HFFc6 (cell line): ENCODE measurements at places on chromosomes 7 and 10.
A peak's percentile ranks its signal among the peaks of the same experiment; 100 is the strongest.

- DNase-seq: no peak
Observed at GRCh38 chr7:132160611-132161532, 415.4 kb downstream of the PLXNA4 start.

- no peak for DNase-seq
Observed at GRCh38 chr7:1639532-1640175, 30.4 kb upstream of the ELFN1 start.

- DNase-seq: no peak
Observed at GRCh38 chr7:131692131-131692960, 135.9 kb upstream of the PODXL start.

GRCh38 chr7:40656349-40656748 lies 521.5 kb downstream of the SUGCT start:
- DNase-seq: no peak

DNA sequence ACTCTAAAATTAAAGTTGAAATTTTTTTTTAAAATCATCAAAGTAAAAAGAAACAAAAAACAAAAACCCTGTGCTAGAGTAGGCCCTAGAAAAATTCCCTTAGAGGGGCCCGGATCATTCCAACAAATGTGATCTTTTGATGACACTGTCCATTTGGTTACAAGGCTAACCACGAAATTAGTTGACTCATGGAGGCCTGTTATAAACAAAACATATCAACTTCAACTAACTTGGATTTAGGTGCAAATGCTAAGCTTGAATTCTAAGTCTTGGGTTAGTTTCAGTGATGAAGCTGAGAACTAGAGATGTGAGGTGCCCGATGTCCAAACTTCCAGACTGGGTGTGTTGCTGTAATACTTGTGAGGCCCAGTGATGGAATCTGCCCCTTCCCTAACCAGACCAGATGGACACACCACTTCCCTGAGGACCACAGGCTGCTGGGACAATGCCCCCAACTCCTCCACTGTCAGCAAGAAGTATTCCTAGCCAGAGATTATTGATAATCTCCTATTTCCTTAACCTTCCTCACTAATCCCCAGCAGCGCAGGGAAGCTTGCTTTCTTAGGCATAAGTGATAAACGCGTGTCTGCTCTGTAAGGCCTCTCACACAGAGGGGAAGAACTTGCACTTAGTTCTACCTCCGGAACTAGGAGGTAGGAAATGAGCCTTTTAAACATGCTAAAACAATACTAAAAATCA lies 108.7 kb downstream of the RAPGEF5 start:
- peak; percentile 7 for DNase-seq

DNA sequence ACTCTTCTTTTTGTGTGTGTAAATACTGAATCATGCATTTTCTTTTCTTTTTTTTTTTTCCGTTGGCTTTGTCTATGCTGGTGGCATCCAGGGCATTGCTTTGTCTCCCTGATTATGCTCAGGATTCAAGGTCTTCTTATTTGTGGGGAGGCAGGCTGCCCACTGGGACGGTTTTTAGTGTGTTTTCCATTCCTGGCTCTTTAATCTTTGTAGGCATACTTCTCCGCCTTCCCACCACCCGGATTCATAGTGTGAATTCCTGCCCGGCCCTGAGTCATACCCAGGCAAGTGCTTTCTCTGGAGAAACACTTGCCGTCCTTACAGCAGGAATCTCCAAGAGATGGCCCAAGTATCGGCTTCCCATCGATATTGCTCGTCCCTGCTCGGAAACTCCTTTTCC lies 5.2 kb downstream of the ZNF655 start:
- peak; percentile 78 for DNase-seq

DNA sequence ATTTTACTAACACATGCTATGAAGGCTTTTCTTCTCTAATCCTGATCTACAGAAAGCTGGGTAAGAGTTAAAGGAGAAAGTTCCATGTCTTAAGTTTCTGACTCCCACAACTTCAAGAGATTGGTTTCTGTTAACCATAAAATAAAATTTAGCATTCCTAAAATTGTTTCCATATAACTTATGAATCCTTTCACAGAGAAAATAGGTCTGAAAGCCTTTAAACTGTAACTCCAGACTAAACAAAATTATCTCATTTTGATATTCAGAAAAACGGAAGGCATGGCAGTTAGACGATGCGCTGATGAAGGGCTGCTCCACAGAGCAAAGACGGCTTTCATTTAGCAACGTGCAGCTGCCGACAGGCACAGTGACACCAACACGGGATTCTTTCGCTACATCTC lies 133.3 kb downstream of the SLC25A13 start:
- DNase-seq: no peak

GRCh38 chr10:58868736-58869435 lies 307.6 kb upstream of the PHYHIPL start:
- DNase-seq: peak; percentile 60

- DNase-seq: peak; percentile 30
Observed at GRCh38 chr10:27792216-27792615, 46.6 kb upstream of the MKX start.

- no peak for DNase-seq
Observed at GRCh38 chr7:140631021-140631420, 9.6 kb downstream of the DENND2A start.

DNA sequence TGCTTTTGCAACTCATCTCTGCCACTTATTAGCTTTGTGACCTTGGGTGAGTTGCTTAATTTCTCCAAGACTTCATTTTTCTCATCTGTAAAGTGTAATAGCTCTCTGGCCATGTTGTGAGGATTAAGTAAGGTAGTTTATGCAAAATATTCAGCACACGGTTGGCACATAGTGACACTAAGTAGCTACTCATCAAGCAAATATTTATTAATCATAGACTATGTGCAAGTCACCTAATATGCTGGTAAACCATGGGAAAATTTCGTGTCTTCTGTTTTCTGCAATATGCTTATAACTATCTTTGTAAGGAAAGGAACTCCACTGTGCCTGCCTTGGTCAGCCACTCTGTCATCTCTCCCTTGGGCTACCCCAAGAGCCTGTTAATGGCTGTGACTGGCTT lies 50.3 kb upstream of the EGR2 start:
- DNase-seq: no peak

GRCh38 chr7:149719912-149720335 lies 53.5 kb downstream of the ZNF467 start:
- no peak for DNase-seq

DNA sequence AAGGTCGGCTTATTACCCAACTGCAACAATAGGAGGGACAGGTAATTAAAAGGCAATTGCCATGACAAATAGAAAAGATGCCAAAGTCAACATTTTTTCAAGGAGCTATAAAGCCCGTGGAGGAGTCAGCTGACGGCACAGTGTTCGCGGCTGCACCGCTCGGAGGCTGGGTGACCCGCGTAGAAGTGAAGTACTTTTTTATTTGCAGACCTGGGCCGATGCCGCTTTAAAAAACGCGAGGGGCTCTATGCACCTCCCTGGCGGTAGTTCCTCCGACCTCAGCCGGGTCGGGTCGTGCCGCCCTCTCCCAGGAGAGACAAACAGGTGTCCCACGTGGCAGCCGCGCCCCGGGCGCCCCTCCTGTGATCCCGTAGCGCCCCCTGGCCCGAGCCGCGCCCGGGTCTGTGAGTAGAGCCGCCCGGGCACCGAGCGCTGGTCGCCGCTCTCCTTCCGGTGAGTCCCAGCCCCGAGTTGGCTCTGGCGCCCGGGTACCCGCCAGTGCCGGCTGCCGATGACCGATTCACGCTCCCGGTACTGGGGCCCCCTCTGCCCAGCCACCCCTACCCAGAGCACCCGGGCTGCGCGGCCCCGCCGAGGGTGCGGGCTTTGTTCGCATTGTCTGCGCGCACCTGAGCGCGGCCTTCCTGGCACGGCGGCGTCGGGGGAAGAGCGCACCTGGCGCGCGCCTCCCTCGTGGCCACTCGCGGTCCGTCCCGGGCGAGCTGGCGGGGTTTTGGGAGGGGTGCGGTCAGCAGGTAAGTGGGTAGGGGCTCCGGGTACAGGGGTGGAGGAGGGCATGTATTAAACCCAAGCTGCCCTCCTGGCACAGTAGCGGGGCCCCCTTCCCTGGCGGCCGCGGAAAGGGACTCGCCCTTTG lies at the start of gene VWA2:
TSS of gene VWA2 (plus strand) at position 138 of the 877 bp plus-strand sequence. CDS start 9,460 bp downstream, outside the sequence.
- DNase-seq: no peak

- no peak for DNase-seq
Observed at GRCh38 chr10:2760736-2761135, 306.6 kb upstream of the PFKP start.

DNA sequence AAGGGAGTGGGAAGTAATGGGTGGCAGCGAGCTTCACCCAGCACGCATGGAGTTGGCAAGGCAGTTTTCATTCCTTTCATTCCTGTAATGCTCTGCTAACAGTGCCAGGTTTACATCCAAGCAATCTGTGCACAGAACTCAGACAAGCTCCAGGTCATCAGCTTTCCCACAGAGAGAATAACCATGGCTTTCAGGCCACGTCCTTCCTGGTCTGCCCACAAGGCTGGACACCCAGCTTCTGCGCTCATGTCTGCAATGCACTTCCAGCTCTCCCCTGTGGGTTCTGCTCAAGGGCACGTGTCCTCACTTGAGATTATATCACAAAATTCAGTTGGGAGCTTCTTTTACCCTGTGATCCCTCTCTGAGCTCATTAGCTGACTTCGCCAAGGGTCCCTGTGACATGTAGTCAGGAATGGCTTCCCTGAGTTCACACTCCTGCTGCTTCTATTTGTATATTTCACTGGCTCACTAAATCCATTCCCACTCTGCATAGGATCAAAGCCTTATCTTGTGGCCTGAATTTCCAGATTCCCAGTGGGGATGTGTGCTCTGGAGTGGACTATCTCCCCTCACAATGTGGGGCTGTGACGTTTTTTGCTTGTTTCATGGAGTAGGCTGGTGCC lies 18.6 kb downstream of the AKR1C2 start:
- no peak for DNase-seq

DNA sequence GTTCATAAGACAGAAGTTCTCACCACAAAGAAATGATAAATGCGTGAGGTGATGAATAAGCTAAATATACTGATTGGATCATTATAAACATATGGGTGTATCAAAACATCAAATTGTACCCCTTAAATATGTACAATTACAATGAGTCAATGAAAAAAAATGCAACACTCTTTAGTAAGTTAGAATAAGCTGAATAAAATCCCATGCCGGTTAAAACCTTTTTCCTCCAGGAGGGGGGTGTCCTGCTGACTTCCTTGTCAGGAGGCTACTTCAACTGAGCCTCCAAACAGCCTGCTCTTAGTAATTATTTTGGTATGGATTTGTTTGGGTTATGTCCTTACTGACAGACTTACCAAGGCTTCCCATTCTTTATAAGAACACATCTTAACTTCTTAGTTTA lies 649.1 kb downstream of the INHBA start:
- DNase-seq: peak; percentile 63

DNA sequence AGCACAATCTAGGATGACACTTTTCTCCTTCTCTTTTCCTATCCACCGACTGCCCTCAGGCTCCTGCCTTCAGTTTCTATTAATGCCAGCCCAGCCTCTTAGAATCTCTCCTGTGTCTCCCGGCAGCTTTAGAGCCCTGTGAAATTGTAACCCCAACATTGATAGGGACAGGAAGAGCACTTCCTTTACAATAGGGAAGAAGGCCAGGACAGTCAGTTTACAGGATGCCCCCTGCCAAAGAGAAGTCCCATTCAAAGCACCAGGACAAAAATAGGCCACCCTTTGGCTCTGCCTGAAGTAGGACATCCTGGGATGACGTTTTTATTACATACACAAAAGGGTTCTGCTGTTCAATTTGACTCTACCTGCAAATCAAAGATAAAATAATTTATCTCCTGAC lies 64.7 kb upstream of the ANK3 start:
- no peak for DNase-seq

- no peak for DNase-seq
Observed at GRCh38 chr7:12554351-12554750, 16.2 kb upstream of the SCIN start.

DNA sequence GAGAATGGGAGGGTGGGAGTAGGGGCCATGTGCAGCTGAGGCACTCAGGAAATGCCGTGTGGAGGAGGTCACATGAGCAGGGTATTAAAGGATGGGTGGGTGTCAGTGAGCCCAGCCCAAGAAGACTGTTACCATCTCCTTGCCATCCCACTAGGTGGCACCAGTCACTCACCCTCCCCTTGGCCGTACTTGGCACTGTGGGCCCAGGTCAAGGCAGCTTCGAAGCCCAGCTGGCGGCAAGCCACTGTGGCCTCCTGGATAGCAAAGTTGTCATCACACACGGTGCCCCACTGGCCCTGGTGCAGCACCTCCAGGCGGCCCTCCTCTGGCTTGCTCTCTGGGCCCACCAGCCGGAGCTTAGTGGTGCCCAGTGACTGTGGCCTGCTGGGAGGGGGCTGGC lies 5.4 kb downstream of the LOXL4 start:
- DNase-seq: peak; percentile 30

DNA sequence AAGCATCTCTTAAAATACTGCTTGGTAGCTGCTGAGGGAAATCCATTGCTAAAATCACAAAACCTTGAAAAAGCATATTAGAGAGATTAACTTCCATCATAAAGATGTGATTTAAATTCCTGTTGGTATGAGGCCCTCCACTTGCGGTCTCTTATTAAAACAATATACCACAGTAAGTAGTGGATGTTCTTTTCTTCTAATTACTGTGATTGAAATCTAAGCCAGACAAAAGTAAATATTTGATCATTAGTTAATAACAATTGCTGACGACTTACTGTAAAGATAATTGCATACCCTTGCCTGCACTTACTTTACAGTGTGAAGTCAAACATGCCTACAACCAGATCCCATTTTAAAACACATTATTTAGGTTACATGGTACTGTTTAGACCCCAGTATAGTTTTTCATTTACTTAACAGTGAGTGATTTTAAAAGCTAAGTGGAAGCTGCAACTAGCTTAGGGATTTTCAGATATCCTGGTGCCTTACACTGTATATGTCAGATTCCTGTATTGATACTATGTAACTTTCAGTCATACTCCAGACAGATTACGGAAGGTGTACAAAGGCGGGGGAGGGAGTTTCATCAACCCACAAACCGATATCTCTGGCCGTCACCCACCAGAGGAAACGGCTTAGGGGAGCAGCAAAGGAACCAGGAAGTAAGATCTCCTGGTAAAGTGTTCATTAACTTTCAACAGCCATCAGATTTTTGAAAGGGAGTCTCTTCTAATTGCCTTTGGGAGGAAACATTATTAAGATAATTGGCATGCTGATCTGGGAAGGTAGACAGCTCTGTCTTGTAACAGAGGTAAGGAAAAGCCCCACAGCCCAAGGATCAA lies 986 bp downstream of the NRP1 start:
- DNase-seq: no peak

GRCh38 chr10:78513330-78513729 lies 479.7 kb downstream of the RPS24 start:
- DNase-seq: no peak

- DNase-seq: no peak
Observed at GRCh38 chr10:28201410-28202400, 101.2 kb downstream of the MPP7 start.

DNA sequence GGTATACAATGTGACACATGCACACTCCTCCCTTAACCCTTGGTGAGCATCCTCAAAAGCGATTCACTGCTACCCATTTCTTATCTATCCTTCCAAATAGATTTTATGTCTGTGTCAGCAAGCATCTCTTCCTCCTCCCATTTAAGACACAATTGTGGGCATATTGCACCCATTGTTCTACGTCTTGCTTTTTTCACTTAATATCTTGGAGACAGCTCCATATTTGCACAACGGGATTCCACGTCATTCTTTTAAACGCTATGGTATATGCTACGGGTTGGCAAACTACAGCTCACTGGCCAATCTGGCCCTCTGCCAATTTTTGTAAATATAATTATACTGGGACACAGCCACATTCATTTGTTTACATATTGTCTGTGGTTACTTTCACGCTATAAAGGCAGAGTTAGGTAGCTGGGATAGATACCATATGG lies 88.6 kb downstream of the RNF216 start:
- DNase-seq: peak; percentile 79
